ENCODE measurements at places on chromosomes 13 and 19.

GRCh38 chr13:52454459-52454819, 839 bp upstream of the CKAP2 start:
- no peak for DNase-seq

GRCh38 chr13:46595136-46595884, 42.3 kb downstream of the LRCH1 start:
- DNase-seq: no peak

DNA sequence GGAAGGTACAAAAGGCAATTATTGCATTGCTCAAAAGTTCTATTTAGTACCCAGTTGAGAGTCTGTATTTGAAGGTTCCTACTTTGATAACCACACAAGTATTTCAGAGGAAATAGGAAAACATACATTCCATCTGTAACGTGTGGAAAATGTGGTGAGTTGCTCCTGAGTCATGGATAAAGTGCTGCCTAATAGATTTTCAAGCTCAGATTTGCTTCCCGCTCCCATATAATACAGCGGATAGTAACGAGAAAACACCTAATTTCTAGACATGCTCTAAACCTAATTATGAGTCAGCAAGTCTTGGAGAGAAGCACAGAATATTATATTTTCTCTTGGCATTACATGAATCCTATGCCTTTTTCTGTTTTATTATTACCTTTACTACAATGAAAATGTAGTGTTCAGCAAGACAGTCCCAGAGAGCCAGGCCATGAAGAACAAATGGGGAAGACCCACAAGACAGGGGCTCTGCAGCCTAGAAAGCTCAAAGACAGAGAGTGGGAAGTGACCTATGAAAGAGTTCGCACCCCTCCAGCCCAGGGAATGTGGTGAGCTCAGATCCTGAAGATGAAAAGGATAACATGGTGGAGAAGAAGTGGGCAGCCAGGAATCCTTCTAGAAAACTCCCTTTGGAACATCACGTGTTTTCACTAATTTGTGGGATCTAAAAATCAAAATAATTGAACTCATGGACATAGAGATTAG, 116.1 kb downstream of the STARD13 start:
- no peak for DNase-seq

GRCh38 chr13:20938302-20938701, 35.8 kb upstream of the XPO4 start:
- no peak for DNase-seq

GRCh38 chr19:10132905-10133304, 13.2 kb upstream of the EIF3G start:
- no peak for DNase-seq

GRCh38 chr19:51695088-51695487, 2.0 kb downstream of the SPACA6 start:
- DNase-seq: no peak

DNA sequence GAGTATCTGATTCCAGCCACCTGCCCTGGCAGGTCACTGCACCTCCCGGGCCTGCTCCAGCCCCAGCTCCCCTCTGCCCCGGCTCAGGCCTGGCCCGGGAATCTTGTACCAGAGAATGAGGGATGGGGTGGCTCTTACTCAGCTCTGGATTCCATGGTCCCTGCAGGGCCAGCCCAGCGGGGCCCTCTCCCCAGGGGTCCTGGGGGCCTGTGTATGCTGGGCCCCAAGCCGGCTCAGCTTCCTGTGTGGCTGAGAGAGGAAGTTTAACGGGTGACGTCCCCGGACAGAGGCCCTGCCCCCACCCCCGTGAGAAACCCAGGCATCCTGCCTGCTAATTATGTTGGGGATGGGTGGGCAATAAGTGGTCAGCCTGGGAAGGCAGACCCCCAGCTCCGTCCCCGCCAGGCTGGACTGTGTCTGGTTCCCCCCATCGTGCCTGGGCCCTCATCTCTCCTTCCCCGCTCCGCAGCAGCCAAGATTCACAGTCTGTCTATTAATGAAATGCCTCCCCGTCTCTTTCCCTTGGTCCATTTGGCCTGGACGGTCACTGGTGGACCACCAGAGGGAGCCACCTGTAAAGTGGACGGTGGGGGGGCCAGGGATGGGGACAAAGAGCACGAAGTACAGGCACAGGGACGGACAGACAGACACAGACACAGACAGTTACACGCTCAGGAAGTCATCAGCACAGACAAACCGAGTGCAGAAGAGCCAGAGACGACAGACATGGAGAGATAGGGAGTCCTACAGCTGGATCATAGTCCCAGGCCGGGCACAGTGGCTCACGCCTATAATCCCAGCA, at the start of gene DENND1C:
TSS of gene DENND1C (minus strand) at position 247 of the 802 bp plus-strand sequence. CDS start at position 155, 92 bp downstream.
- DNase-seq: peak; percentile 69

DNA sequence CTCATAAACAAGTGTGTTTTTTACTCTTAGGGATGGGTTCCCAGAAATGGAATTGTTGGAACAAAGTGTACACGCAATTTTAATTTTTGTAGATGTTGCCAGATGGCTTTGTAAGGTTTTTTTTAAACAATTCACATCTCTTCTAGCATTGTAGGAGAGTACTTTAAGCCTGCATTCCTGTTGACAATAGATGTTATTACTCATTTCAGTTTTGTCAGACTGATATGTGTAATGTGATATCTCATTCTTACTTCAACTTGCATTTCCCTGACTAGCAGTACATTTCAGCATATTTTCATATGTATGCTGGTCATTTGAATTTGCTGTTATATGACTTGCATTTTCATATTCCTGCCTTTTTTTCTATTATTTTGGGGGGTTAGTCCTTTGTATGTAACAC, 186.6 kb upstream of the SLITRK6 start:
- no peak for DNase-seq

DNA sequence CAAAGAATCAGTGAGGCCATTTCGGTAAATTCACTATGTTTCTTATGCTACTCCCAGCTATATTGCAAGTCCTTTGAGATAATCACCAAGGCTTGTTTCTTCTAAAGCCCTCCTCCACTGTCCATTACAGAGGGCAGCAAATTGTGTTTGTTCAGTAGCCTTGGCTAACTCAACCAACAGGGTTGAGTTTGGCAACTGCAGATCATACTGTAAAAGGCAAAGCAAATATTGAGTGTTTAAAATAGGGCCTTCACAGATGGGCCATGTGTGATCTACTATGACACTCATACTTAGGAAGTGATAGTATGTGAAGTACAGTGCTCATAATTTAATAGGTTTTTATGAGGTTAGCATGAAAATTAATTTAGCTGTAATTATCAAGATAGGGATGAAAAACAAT, 171.3 kb downstream of the DACH1 start:
- DNase-seq: no peak

DNA sequence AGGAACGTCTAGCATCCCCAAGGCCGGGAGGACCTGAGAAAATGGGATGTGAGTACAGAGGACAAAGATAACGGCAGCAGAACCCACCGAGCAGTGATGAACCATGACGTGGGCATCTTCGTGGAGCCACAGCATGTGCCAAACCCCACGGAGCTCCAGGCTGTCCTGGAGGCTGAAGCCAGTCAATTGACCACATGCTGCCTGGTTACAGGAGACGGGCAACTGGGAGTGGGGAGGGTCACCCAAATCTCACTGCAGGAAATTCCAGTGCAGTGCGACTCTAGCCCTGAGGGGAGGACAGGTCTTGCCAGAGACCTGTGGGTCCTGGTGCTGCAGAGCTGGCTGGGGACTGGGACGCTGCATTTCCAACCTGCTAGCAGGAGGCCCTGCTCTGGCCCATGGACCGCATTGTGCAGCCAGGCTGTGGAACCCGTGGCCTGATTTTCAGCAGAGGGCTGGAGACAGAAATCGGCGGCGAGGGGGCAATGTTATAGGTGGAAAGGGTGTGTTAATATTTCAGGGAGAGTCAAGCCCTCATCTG, 3.2 kb upstream of the GRTP1 start:
- no peak for DNase-seq
